ENCODE measurements at places on chromosomes 16 and 17.

GRCh38 chr17:40617678-40618240 lies 29.9 kb downstream of the SMARCE1 start:
- DNase-seq = peak; percentile 65

GRCh38 chr17:78264590-78264989 lies 33.2 kb downstream of the TMEM235 start:
- no peak for DNase-seq

DNA sequence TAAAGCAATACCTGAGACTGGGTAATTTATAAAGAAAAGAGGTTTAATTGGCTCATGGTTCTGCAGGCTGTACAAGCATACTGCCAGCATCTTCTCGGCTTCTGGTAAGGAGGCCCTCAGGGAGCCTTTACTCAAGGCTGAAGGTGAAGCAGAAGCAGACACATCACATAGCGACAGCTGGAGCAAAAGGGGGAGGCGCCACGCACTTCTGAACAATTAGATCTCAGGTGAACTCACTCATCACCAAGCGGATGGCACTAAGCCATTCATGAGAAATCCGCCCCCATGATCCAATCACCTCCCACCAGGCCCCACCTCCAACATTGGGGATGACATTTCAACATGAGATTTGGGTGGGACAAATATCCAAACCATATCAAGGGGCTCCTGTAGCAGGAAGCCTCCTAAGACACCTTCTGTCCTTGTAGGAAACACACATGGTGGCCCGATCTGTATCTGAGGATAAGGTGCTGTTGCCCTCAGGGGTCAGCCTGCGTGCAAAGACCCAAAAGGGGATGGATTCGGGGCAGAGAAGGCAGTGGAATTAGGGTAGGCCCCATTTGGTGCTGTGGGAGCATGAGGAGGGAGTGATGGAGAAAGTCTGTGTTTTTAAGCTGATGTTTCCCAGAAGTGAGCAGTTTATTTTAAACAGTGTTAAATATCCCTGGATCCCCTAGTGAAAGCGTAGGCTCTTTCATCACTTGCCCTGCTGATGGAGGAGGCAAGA lies 23.0 kb downstream of the IL21R start:
- no peak for DNase-seq

DNA sequence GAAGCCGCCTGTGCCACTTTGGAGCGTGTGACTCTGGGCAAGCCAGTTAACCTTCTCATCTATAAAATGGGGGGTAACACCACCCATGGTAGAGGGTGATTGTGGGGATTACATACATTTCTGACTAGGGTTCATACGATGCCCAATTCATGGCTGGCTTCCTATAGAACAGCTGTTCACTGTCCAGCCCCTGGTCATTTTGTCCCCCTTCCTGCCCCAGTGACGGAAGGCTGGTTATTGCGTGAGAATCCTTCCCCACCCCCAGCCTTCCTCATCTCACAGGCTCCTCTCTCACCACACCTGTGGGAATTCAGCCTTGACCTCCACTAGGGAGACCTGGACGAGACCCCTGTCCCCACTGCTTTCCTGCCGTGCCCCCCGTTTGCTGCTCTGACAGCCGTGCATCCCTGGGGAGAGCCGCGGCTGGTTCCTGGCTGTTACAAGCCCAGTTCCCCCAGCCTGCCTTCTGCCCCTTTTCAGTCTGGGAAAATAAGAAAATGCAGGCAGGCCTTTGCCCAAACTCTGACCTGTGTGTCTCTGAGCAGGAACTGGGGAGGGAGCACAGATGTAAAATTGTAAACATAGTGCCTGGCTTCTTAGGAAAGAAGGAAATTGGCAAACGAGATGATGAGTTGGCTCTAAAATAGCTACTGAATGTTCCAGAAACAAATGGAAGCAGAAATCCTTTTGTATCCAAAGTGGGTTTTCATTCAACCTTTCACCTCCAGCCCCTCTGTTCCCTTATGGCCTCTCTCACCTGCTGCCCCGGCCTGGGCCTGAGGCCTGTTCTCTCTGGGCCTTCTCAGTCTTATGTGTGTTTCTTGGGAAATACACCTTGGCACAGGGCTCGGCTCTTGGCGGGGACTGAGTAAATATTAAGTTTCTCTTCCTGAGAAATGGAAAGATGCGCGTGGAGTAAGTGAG lies 67.3 kb downstream of the OR1D5 start:
- DNase-seq = no peak

Measured in NB4 (cell line).